ENCODE measurements at places on chromosomes 7 and 10.

DNA sequence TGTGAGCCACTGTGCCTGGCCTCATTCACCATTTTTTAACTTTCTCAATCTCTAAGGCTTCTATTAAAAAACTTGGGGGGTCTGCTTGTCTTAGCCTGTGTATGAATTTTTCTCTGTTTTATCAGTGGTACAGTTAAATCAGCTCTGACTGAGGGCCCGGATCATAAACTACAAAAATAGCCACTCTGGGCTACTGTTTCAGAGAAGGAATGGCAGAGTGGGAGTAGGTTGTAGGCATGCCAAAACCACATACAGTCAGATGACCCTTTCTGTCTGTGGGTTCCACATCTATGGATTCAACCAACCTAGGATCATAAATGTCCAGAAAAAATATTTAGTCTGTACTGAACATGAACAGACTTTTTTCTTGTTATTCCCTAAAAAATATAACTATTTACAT is 21.3 kb downstream of the TBC1D12 start:
- peak; percentile 57 for DNase-seq

DNA sequence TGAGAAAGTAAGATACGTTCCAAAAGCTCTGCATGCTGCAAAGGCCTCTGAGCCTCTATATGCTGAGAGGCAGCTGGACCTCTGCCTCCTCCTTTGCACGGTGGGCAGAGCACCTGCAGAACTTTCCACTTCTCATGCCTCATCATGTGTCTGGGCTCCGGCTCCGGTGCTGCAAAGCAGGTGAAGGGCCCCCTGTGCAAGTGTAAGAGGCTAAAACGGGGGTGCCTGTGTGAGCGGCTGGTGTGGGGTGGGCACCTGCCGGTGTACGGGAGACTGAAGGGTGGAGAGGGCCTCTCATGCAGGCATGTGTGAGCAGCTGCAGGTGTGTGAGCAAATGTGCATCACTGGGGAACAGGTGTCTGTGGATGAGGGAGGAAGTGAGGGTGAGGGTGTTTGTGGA is 121.0 kb downstream of the KCNMA1 start:
- no peak for DNase-seq

DNA sequence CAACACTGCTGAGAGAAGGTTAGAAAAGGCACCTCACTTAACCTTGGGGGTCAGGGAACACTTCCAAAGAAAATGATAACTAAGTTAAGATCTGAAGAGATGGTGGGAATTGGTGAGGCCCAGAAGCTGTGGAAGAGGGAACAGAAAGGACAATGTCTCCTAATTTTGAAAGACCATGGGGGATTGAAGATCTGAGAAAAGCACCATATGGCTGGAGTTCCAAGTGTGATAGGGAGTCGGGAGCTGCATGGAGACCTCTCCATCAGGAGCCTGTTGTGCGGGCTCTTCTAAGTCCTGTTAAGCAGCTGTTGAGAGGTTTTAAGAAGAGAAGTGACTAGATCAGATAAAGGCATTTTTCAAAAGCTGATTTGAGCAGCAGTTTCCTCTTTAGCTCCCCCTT is 254.3 kb downstream of the CDK14 start:
- no peak for DNase-seq

DNA sequence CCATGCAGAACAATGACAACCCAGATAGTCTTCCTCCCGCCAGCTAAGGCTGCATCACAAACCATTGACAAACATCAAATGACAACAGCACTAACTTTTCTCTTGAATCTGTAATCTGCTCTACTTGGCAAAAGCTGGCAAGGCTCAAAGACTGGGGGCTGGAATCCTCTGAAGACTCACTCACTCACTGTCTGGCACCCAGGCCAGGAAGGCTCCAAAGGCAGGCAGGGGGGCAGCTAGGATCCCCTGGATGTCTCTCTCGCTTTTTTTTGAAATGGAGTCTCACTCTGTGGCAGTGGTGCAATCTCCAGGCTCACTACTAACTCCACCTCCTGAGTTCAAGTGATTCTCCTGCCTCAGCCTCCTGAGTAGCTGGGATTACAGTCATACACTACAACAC is 159.7 kb upstream of the GPR26 start:
- no peak for DNase-seq

DNA sequence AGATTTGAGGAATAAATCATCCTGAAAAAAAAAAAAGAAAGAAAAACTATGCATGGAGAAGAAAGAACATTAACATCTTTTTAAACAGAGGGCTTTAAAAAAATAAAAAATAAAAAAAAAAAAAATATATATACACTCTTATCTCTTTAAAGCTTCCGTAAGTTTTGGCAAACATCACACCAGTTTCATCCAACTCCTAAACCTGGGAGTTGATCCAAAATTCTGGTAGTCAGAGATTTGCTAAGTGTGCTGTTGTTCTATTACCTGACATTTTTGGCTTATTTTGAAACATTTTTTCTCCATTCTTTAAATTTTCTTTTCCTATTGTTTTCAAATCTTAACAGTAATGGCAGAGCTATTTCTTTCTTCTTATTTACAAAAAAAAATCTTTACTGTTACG is 273.1 kb downstream of the AGMO start:
- DNase-seq, result peak; percentile 30

GRCh38 chr10:84696610-84697009 is 368.2 kb downstream of the CCSER2 start:
- DNase-seq, result no peak

DNA sequence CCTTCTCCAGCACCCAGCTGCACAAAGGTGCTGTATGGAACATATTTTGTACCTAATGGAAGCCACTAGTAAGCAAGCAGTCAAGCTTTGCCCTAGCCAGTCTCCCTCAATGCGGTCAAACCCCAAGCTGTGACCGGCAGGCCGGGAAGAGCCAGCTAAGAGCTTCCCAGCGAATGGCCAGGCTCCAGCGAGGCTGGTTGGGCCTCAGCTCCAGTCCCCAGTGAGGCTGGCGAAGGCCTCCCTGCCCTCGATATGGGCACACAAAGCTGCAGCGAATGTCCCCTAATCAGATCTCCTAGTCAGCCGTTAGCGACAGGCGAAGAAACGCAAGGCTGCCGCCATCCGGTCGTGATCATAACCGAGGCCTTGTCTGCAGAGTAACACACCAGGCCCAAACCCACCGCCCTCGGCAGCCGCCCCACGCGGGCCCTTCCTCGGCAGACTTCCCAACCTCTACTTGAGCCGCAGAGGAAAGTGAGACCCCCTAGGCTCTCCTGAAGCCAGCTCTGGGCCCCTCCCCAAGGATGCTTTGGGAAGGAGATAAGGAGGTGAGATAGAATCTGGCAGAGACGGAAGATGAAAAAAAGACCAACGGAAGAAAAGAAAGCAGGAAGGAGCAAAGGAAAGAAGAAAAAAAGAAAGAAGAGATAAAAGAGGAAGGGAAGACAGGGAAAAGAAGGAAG is 3.1 kb upstream of the HOXA9 start:
- DNase-seq, result peak; percentile 79

DNA sequence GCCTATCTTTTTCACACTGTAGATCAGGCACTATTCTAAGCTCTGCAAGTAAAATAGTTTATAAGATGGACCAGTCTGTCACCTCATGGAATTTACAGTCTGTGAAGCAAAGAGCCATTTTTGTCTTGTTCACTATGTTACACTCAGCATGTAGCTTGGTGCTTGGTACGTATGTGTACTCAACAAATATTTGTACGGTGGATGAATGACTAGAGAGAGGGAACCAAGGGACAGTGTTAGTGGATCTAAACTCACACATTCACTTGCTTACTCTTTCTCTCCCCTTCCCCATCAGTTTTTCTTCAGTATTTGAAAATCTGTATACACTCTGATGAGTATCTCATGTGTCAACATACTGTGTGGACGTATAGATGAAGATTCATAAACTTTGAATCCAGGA is 45.9 kb downstream of the PTF1A start:
- no peak for DNase-seq

DNA sequence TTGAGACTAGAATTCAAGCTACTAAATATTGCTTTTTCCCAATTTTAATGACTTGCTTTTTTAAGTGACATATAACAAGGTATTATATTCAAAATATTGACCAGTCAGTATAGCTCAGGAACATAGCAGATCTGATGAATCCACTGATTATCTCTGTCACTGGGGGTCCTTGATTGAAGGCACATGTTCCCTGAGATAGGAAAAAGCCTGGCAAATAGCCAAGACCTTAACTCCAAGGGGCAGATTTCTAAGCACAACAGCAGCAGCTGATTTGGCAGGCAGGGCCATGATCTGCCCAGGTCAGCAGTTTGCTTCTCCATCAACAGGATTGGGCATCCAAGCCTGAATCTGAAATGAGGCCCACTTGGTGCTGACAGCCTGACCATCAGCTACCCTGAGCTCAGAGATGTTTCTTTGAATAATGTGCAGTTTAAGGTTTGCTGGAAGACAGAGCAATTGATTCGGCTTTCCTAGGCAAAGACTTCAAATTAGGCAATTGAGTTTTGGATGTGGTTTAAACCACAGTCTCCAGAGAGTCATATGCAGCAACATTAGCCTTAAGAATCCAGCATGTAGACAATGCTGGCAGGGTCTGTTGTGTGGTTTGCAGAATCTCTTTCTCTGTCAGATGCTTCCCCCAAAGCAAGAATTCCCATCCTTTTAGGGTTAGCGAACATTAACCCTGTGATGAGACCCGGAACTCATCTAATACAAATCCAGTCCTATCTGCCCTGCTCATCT is 352.6 kb downstream of the ADRA2A start:
- peak; percentile 29 for DNase-seq

DNA sequence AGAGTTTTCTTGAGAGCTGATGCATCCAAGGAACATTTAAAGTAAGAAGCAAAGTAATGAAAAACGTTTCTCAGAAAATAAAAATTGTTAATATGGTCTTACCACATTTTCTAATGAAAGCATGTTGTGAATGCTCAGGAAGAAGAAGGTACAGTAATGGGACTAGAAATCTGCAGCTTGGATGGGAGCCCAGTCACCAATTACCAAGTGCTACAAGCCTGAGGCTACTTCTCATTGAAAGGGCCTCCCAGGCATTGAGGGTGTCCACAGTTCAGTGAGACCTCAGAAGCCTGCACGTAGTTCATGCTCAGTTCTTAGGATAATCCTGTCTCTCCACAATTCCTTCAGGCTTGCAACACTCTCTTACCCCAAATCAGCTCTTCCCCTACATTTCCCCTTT is 17.6 kb downstream of the PTN start:
- no peak for DNase-seq

DNA sequence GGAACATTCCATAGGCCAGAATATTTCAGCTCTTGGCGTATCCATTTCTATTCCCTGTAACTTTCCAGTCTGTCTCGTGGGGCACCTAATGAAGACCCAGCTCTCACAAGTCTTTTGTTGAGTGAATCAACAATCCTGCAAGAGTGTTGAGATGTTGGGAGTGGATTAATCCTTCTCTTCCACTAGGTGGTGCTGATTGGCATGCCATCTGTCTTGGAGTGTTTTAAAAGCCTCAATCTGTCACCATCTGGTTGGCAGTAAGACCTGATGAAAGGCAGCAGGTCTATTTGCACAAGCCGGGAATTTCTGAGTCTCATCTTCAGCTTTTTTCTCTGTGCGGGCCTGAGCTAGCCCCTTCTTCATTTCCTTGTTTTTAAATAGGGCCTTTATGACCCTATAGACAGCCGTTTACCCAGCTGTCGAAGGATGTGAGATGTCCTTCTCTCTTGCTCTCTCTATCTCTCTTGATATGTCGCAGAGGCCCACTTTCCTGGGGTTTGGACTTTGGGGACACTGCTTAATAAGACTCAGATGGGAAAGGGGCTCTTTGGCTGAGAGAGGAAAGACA is 180.5 kb downstream of the ZNF365 start:
- DNase-seq, result peak; percentile 78

GRCh38 chr7:113000316-113001020 is 86.2 kb downstream of the GPR85 start:
- no peak for DNase-seq

- no peak for DNase-seq
Measured at GRCh38 chr10:124101351-124101750, 8.0 kb upstream of the CHST15 start.

- no peak for DNase-seq
Measured at GRCh38 chr10:7003831-7004395, 406.9 kb downstream of the SFMBT2 start.

DNA sequence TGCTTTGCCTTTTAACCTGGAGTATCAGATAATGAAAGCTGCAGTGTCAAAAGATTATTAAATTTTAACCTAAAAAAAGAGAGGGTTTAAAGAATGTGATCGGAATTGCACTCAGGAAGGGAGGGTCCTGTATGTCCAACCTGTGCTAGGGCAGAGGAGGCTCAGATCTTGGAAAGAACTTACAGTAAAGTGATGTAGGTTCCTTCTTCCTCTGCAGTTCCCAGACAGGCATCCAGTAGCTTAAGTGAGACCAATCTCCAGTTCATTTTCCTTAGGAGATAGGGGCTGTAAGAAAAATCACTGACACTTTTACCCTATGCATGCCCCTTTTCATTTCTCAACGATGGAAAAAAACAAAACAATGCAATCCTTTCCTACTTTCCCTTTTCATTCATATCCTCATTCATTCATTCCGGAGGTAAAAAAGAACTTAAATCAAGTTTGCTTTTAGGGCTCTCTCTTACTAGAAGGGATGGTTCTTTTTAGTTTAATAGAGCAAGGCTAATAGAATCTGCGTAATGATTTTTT is 28.3 kb downstream of the EXOC6 start:
- no peak for DNase-seq

GRCh38 chr7:120030876-120031275 is 242.1 kb upstream of the KCND2 start:
- no peak for DNase-seq

DNA sequence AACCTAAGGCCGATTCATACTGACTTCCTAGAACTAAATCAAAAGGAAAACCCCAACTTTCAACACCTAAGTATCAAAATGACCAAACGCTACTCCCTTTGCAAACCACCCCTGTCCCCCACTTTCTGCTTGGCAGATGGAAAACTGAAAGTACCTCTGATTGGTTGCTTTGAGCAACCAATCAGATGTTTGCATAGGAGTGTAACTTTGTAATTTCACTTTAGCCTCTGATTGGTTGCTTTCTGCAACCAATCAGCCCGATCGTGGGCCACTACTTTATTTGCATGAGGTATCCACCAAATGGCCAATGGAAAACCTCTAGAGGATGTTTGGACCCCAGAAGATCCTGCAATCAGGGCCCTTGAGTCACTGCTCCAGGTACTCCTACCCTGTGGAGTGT is 12.3 kb upstream of the SNX10 start:
- no peak for DNase-seq

GRCh38 chr7:122200888-122201287 is 56.8 kb upstream of the AASS start:
- no peak for DNase-seq

DNA sequence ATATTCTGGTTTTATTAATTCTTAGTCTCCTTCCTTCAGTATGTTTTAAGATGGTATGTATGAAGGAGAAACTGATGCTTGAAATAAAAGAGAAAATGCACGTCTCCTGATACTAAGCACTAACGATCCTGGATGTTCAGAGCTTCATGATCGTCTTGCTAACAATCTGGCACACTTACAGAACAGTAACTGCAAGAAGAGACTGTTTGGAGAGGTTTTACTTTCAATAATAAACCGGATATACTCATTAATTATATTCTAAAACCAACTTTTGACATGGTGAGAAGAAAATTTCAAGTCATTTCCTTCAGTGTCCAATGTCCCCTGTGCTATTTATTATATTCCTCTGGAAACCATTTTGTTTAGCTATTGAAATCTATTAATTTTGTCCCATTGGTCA is 251.0 kb downstream of the NXPH1 start:
- no peak for DNase-seq

- no peak for DNase-seq
Measured at GRCh38 chr10:59176241-59177030, at the start of gene PHYHIPL. Gene PHYHIPL, plus strand, starts transcription at chr10:59176643. Its CDS starts 211 bp downstream, at chr10:59176854.
